T-helper 2 cell treated with Interferon-gamma antibody and Interleukin-4, amounts not matched to agents 5 μg/mL and 100 μg/mL, for 36 hours (primary cell): ENCODE measurements at places on chromosomes 5 and 9.

DNA sequence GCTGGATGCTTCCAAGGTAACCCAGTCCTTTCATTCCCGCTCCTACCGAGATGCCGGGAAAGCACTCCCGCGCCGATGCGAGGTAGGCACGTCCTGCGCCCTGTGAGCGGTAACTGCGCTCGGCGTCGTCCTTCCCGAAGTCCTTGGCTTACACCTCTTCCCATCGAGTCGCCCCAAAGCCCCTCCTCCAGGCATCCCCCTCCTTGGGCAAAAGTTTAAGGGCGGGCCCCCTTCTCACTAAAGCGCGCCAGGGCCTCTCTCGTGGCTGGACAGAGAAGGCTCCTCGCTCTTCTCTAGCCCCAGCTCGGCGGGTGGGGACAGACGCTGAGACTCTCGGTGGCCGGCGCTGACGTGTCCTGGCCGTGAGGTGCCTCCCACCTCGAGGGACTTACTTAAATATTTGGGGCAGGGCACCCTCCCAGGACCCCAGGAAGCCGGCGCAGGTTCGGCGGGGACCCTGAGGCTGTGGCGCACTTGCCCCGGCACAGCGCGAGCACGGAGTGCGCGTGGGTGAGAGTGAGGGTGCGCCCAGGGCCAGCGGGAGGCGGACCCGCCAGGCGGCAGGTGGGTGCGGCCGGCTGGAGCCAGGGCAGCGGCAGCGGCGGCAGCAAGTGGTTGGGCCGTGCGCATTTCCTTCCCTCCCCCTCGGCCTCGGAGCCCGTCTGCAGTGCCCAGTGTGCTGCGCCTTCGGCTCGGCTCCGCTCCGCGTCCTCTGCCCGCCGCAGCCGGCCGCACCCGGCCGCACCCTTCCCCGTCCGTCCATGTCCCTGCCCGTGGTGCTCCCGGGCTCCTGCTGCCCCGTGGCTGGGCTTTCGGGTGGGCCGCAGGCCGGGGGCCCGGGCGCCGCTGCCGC, at the start of gene ENTREP1:
Gene ENTREP1, plus strand, starts transcription at position 667 of the 853 bp plus-strand sequence. Its CDS starts 95 bp downstream, at position 762.
- DNase-seq, result no peak

DNA sequence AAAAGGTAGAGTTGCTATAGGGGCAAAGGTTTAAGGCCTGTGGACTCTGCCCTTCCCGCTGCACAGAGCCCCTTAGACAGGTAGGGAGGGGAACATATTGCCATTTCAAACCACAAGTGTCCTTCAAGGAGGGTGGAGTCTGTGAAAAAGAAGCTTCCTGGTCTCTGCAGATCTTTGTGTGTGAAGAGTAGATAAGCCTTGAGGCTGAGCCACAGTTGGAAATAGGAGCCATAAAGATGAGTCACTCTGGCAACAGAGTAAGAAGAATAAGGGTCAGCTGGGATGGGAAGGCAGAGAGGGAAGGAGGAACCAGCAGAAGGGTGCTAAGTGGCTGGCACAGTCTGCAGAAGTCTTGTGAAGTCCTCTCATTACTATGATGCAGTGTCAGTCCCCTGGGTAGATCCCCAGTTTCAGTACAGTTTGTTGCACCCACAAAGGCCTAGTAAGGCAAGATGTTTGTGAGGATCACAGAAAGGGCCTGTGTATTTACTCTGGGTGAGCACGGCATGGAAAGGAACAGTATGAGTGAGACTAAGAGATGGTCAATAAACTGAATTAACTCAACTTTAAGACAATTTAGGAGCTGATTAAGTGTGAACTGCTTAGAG, 18.1 kb downstream of the GRXCR2 start:
- DNase-seq, result no peak

- no peak for DNase-seq
Measured at GRCh38 chr5:112294126-112294525, 125.0 kb downstream of the EPB41L4A start.

GRCh38 chr5:17944046-17944445, 309.8 kb downstream of the TAF11L14 start:
- no peak for DNase-seq

- no peak for DNase-seq
Measured at GRCh38 chr5:100690036-100690560, 154.9 kb downstream of the FAM174A start.
